Glutamatergic neuron (in vitro differentiated cells): ENCODE measurements at places on chromosomes 1 and 21.

- DNase-seq: no peak
Observed at GRCh38 chr21:31727181-31727580, 4.7 kb downstream of the SCAF4 start.

DNA sequence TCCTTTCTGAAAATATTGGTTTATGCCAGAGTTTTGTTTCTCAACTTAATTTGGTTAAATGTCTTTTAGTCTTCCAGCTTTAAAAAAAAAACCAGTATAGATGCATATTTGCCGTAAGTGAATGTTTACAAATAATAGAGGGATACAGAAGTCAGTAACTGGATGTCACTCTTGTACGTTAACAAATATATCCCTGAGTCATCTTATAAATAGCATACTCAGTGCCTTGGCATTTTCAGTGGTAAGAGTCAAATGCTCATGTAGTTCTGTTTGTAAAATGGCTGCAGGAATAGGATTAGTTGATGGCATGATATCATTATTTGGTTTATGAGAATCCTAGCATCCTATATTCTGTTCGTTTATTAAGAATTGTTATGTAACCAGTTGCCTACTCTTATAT, 55.4 kb downstream of the SPEN start:
- DNase-seq: no peak

- no peak for DNase-seq
Observed at GRCh38 chr1:978069-978834, 3.6 kb downstream of the PERM1 start.

- no peak for DNase-seq
Observed at GRCh38 chr1:230160957-230161771, 94.1 kb downstream of the GALNT2 start.

- DNase-seq: no peak
Observed at GRCh38 chr1:226640321-226641136, 92.0 kb downstream of the STUM start.

DNA sequence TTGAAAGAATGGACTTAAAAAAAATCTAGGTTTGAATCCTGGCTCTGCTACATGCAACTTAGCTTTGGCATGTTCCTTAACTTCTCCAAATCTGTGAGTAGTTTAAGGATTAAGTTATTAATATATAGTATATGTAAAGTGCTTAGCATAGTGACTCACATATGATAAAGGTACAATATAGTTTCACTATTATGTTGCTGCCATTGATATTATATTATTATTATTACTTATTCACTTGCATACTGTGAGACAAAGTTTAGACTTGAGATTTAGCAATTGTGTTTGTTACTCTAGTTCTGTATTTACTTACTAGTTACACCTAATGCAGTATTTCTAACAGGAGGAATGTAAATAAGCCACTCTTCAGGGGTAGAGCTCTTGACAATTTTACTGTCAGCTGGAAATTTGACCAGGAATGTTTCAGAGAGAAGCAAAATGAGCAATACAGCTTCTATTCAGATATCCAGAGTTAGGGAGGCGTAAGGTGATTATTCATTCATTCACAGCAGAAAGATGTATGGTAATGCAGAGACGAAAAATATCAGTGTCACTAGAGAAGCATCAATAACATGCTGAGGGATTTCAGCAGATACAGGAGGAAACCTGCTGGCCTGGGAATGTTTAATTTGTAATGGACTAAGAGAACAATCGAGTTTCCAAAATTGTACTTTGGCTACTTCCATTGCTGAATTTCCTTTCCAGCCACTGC, 25.5 kb downstream of the RGS7 start:
- DNase-seq: no peak

DNA sequence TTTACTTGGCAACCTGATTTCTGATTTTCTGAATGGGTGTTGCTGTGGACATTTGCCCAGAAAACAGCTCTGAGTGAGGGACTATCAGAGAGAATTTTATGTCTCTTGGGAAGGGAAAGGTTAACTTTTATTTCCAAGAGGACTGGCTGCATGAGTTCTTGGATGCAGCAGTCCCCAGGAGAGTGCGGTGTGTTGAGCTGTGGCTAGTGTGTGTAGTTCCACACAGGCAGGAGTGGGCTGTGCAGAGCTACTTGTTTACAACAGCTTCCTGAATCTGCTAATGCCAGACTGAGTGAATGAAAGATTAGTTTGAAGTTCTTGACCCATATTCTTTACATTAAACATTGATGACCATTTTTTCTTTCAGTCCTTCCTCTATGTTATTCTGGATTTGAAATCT, 41.0 kb upstream of the APOBEC4 start:
- DNase-seq: no peak

GRCh38 chr1:67559222-67559700, 125.7 kb upstream of the GADD45A start:
- no peak for DNase-seq

DNA sequence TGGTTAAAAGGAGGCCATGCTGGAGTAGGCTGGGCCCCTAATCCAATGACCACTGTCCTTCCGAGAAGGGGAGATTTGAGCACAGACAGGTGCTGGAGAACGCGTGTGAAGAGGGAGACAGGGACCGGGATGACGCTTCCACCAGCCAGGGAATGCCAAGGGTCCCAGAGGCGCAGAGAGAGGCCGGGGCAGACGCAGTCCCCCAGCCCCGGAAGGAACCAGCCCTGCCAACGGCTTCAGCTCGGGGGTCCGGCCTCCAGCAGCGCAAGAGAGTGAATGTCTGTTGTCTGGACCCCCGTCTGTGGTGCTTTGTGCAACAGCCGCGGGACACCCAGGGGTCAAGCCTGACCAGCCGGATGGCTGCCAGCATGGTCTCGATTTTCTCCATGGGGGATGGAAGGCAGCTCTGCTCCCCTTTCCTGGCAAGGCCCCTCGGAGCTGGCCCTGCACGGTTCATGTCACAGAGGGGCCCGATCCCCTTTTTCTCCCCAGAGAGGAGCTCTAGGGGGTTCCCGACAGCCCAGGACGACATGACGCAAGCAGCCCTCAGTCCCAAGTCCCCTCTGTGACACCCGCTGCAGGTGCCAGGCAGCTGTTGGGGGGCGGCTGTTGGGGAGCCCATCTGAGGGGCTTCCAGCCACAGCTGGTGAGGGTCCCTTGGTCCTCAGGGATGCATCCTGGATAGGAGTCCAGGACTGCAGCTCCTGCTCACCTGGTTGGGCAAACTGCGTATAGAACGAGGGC, 73.5 kb downstream of the SIK1 start:
- DNase-seq: no peak

DNA sequence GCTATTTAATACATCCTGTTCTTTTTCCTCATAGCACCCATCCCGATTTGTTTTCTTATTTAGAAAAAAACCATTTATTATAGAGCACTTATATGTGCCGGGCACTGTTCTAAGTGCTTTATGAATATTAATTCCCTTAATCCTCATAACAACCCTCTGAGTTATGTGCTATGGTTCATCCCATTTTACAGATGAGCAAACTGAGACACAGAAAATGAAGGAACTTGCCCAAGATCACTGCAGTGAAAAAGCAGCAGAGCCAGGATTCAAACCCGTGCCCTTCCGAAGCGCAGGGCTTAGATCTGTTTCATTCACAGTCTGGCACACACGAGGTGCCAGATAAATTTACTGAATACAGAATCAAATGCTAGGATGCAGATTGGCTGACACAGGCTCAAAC, 85.1 kb upstream of the ZC3H12A start:
- no peak for DNase-seq

GRCh38 chr1:174964972-174965361, 34.8 kb upstream of the CACYBP start:
- no peak for DNase-seq

DNA sequence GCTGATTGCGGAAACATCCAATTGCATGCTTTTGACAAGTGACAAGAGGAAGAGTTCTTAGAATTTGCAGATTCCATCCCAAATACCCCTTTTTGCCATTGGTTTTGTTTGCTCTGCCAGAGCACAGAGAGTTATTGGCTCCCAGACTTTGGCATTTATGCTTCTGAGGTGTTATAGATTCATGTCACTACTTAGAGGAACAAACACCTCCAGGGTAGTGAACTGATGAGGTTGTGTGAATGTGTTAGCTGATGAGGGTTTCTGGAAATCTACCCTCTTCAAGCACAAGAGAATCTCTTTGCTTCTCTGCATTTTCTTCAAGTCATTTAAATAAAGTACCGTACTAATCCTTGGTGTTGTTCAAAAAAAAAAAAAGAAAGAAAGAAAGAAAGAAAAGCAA, 33.9 kb upstream of the BRINP3 start:
- no peak for DNase-seq

GRCh38 chr1:3710251-3710650, 42.0 kb upstream of the CCDC27 start:
- DNase-seq: no peak

- no peak for DNase-seq
Observed at GRCh38 chr1:170853302-170853701, 82.0 kb upstream of the MROH9 start.

DNA sequence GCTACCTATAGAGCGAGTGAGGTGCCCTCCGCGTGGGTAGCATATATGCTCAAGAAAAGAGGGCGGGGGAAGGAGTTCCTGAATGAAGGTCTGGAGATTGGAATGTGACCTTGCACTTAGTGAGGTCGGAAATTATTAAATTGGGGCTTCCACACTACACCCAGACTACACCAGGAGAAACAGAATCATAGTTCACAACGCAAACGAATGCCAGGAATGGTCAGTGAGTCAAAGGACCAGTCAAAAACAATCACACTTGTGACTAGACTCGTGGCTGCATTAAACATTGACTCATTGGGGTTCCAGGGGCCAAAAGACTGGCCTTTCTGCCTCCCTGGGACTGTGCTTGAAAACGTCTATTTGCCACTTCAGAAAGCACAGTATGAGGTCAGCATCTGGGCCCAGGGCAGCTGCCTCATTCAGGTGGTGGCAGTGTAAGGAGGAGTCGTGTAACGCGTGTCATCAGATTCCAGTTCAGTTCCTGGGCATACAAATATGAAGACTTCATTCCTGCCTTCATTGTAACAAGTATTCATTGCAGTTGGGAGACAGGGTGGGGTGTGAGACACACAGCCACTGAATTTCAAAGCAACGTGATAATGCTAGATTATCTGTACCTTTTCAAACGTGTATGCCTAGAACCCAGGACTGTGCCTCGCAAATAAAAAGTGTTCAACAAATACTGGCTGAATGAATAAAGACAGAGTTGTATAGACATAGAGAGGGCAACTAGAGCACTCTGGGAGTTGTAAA, at the start of gene YOD1:
TSS of gene YOD1 (minus strand) at position 18 of the 753 bp plus-strand sequence. CDS start 178 bp downstream, outside the sequence.
- no peak for DNase-seq

GRCh38 chr1:51912881-51913280, 34.4 kb upstream of the NRDC start:
- no peak for DNase-seq

DNA sequence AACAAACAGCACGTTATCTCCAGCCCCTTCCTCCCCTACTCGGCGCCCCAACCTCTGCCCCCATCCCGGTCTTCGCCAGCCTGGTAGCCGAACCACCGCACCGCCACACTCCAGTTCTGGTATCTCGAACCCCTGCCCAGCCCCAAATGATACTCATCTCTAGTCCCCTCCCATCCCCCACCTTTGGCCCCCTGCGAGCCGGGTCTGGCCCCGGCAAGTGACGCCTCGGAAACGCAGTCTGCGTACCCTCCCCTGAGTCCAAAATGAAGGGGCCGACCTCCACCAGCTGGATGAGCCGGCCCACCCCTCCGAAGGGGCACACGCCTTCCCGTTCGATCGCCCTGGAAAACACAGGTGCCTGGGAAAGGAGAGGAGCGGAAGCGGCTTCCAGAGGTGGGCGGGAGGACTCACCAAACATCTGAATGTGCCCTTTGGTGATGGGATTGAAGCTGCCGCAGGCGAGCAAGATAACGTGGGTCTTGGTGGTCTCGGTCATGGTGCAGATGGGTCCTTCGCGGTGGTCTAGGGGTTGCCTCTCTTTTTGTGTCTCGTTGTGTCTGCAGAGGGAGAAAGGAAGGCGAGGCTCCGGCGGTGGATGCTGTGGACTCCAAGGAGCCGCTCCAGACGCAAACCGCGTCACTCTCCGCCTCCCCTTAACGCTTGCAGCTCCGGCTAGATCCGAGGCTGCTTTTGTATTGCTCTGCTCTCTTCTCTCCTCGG, at the start of gene NMNAT2:
TSS of gene NMNAT2 (minus strand) at position 609 of the 720 bp plus-strand sequence. CDS start at position 496, 113 bp downstream.
- peak; percentile 80 for DNase-seq

DNA sequence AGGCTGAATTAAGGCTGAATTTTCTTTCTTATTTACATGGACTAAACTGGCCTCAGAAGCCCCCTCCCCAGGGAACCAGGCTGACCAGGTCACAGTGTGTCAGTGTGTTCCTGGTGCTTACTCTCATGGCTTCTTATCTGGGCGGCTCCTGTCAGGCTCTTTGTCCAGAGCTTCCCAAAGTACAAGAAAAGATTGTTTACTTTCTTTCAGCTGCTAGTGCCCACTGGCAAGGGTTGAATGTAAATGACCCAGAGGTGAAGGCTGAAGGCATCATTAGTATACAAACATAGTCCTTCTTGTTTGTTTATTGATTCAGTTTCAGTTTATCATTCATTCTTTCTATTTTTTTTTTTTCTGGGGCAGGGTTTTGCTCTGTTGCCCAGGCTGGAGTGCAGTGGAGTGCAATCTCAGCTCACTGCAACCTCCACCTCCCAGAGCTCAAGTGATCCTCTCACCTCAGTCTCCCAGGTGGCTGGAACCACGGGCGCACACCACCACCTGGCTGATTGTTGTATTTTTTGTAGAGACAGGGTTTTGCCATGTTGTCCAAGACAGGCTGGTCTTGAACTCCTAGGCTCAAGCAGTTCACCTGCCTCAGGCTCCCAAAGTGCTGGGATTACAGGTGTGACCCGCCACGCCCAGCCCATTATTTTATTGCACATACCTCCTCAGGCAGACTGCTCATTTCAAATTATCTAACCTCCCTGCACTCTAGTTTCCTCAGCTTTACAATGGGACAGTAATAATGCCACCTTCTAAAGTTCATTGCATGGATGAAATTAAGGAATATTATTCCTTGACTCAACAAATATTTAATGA, 9.8 kb upstream of the KDM4A start:
- no peak for DNase-seq

DNA sequence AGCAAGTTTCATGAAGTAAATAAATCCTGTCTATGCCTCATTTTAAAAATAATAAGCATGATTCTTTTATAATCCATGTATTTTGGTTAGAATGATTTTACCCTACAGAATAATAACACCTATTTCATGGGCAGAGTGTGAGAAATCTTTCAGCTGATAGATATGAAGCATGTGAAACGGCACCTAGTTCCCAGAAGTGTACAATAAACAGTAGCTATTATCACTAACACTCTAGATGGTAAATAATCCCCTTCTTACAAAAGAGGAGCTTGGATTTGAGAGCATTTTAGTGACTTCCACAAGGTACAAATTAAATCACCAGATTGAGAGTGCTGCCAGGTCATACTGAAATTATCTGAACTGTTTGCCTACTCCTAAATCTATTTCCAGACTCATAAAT, 95.3 kb upstream of the NRIP1 start:
- DNase-seq: no peak
